ENCODE measurements at places on chromosomes 1 and 21.

GRCh38 chr1:83846138-83846537, 152.8 kb downstream of the TTLL7 start:
- H3K4me1 ChIP-seq, result peaks cover 7% of the 10 kb centered on the region
- no peak overlapping the region for H3K4me3 ChIP-seq
- no peak overlapping the region for H3K27ac ChIP-seq
- peaks cover 2% of the 10 kb centered on the region for H3K36me3 ChIP-seq
- H3K27me3 ChIP-seq, result peaks cover 4% of the 10 kb centered on the region
- no peak for DNase-seq

DNA sequence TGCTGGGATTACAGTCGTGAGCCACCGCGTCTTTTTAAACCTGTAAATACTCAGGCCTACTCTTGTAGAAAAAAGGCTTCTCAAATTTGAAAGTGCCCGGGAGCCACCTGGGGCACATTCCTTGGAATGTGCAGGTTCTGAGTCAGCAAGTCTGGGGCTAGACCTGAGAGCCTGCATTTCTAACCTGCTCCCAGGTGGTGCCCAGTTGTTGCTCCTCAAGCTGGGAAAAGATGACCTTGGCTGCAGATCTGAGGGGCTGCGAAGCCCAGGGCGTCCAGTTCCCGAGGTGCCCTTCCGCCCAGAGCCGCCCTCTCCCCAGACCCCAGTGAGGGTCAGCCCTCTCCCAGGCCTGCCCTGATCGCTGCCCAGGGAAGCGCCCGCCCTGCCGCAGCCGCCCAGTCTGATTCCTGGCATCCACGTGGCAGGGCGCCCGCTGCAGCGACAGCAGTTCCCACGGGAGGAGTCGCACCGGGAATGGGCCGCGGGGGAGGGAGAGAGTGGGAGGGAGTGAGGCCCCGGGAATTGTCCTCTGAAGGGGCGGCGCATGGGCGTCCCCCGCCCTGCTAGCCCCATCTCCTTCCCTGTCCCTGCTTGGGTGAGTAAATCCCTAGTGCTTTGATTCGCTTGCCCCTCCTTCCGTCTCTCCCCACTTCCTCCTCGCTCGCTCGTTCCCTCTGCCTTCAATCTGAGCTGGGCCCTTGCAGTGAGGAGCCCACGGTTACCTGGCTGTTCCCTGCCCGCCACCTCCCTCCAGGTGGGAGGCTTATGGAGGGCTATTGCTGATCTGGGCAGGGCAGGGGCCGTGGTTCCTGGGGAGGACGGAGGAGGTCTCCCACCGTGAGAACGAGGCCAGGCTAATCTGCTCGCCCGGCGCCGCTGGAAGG, 18.8 kb upstream of the TENT5B start:
- peak overlapping the region; percentile 53 for H3K4me3 ChIP-seq
- H3K36me3 ChIP-seq, result no peaks in the 10 kb centered on the region
- no peaks in the 10 kb centered on the region for H3K27me3 ChIP-seq
- peak; percentile 70 for DNase-seq
- peak overlapping the region; percentile 74 for H3K27ac ChIP-seq

DNA sequence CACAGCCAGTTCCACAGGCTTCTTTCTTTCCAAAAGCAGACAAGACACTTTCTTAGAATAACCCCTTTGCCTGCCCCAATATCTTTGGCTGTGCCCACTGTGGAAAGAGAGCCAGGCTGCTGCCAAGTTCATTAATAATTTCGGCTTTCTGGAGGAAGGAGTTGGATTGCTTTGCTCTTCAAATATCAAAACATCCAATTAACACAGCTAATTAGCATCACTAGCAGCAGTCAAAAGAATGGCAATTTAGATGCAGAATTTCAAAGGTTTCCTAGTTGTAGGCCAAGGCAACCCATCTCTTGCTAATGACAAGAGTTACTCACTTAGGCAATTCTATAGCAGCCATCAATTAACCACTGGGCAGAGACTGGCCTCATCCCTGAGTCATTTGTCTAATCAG, 91.0 kb upstream of the SPATA6 start:
- H3K27me3 ChIP-seq, result peaks cover 50% of the 10 kb centered on the region
- no peaks in the 10 kb centered on the region for H3K4me1 ChIP-seq
- H3K4me3 ChIP-seq, result no peak overlapping the region
- no peak overlapping the region for H3K27ac ChIP-seq
- DNase-seq, result no peak
- no peaks in the 10 kb centered on the region for H3K36me3 ChIP-seq

DNA sequence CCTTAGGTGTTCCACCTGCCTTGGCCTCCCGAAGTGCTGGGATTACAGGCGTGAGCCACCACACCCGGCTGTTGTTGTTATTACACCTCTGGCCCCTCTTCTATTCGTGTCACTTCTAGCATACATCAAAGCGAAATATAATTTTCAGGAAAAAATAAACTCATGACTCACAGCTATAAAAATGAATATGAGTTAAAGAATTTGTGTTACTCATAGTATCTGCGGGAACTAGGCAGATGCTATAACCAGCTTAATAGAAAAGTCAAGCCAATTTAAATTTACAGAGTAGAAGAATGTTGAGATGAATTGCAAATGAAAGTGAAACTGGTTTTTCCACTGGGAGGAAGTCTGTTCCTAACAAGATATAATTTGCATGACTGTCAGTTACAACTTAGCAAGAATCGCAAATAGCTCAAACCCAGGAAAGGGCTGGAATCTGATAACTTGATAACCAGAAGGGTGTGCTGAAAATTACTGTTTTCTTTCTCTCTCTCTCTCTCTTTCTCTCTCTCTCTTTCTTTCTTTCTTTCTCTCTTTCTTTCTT, 11.2 kb downstream of the OR2W3 start:
- no peaks in the 10 kb centered on the region for H3K4me1 ChIP-seq
- no peak overlapping the region for H3K4me3 ChIP-seq
- peak overlapping the region; percentile 40 for H3K27ac ChIP-seq

GRCh38 chr1:244834543-244835275, 749 bp upstream of the COX20 start:
- no peaks in the 10 kb centered on the region for H3K27me3 ChIP-seq
- DNase-seq, result peak; percentile 89
- H3K27ac ChIP-seq, result peak overlapping the region; percentile 99

DNA sequence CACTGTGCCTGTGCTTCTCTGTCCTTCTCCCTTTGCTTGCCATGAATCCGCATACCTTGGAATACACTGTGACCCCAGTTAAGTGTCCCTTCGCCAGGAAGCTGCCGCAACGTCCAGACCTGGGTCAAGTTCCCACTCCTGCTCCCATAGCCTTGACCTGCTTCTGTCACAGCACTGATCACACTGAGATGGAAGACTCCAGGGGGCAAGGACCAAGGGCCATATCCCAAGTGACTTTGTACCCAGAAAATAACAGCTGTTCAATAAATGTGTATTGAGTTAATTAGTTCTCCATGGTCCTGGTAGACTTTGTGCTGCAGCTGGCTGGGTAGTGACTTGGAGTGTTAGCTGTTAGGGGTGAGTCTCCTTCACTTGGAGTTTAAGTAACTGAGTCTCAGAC, 25.8 kb downstream of the SLC5A9 start:
- H3K36me3 ChIP-seq, result no peaks in the 10 kb centered on the region
- no peak overlapping the region for H3K27ac ChIP-seq
- H3K4me3 ChIP-seq, result no peak overlapping the region

- H3K27ac ChIP-seq, result peak overlapping the region; percentile 39
- DNase-seq, result no peak
- H3K4me1 ChIP-seq, result peaks cover 32% of the 10 kb centered on the region
- no peaks in the 10 kb centered on the region for H3K36me3 ChIP-seq
These were observed 356.0 kb downstream of the ST6GALNAC3 start for GRCh38 chr1:76430531-76430930.

GRCh38 chr1:40798366-40799281, 15.0 kb downstream of the KCNQ4 start:
- DNase-seq, result no peak
- peaks cover 7% of the 10 kb centered on the region for H3K27me3 ChIP-seq
- peaks cover 31% of the 10 kb centered on the region for H3K4me1 ChIP-seq
- no peaks in the 10 kb centered on the region for H3K36me3 ChIP-seq
- H3K4me3 ChIP-seq, result no peak overlapping the region

- H3K4me3 ChIP-seq, result no peak overlapping the region
- H3K36me3 ChIP-seq, result no peaks in the 10 kb centered on the region
- no peak for DNase-seq
- H3K4me1 ChIP-seq, result peaks cover 72% of the 10 kb centered on the region
- H3K27ac ChIP-seq, result no peak overlapping the region
- no peaks in the 10 kb centered on the region for H3K27me3 ChIP-seq
These were observed 608.5 kb upstream of the USP24 start for GRCh38 chr1:55823541-55824250.

DNA sequence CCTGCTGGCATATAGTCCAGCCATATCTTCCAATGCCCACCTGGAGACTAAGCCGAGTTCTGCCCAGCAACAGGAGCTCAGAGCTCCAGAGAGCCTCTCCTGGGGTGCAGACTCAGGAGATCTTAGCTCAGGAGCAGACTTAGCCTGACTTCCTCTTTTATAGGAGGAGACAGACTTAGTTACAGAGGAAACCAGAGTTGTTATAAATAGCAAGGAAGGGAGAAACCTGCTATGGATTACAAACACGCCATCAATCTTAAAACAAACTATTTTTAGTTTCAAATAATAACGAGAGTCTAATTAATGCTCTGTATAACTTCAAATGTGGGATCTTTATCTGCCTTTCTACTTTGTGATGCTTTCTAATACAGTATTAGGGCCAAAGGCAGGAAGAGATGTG, 3.3 kb upstream of the KIF21B start:
- no peaks in the 10 kb centered on the region for H3K36me3 ChIP-seq
- peak overlapping the region; percentile 60 for H3K27ac ChIP-seq
- no peak for DNase-seq
- H3K27me3 ChIP-seq, result peaks cover 27% of the 10 kb centered on the region

DNA sequence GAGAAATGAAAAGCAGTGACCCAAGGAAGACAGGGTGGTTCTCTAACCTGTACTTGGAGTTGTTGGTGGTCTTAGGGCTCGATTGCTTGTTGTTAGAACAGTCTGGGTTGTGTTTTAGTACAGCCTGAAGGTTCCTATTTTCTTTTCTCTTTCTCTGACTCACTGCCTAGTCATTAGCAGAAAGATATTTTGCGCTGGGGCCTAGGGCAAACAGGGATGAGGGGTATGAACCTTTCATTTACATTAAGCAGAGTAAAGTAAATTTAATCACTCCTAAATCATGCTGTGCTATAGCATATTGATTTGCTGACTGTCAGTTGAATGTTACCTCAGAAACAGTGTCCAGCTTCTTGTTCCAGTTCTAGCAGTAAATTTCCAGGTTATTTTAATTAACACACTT, 197.2 kb downstream of the RWDD3 start:
- no peaks in the 10 kb centered on the region for H3K27me3 ChIP-seq
- H3K36me3 ChIP-seq, result no peaks in the 10 kb centered on the region
- no peak for DNase-seq
- H3K4me1 ChIP-seq, result no peaks in the 10 kb centered on the region

DNA sequence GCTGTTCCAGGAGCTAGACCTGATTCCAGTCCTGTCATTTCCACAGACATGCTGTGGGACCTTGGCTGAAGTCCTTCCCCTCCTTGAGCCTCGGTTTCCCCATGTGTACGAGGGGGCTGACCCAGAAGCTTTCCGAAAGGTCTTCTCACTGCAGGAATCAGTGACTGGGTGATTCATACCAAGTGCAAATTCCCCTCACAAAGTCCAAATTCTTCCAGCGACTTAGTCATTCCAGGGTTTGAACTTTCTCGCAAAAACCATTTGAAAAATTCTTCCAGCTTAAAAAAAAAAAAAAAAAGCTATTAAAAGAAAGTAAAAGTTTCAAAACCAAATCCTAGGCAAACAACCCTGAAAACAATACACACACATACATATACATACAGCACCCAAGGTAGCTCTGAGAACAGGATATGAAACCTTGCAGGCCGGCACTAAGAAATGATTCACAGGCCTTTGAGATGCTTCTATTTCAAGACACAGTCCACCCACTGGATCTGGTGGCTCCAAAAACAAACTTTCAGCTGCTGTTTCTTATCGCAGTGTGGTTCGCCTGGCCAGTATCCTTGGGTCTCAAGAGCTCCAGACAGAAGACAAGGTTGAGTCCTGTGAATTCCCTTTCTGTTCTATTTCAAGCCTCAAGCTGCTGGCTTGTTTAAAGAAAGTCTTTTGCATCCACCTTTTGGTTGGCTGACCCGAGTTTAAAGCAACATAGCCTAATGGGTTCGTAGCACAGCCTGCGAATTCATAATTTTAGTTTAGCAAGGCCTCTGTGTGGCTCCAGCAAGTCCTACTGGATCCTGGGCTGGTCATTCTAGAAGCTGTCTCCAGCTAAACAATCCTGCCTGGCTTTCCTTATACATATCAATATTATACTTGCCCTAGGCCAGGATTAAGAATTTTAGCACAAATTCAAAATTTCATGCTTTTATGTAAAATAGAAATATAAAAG, 18.0 kb upstream of the ID3 start:
- H3K27ac ChIP-seq, result peak overlapping the region; percentile 95
- H3K36me3 ChIP-seq, result no peaks in the 10 kb centered on the region
- DNase-seq, result no peak

DNA sequence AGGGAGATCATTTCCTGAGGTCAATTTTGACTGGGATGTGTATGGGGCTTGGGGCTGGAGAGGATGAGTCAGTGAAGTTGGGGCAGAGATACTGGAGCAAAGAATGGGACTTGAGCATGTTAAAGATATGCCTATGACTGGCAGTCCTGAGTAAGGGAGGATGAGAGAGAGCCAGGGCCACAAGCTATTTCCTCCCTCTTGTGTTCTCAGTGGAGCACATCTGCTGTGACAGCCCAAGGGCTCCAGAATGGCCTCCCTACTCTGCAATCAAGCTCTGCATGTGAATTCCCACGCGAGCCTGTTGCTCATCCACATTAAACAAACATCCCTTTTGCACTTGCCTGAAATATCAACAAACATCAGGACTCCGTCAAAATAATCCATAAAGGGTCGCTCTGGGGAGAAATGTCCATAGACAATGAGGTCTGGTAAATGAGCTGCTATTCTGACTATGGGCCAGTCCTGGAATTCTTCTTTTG, 9.2 kb downstream of the ADCY10 start:
- DNase-seq, result no peak
- H3K36me3 ChIP-seq, result no peaks in the 10 kb centered on the region
- no peak overlapping the region for H3K4me3 ChIP-seq
- H3K4me1 ChIP-seq, result peaks cover 5% of the 10 kb centered on the region
- H3K27ac ChIP-seq, result no peak overlapping the region

DNA sequence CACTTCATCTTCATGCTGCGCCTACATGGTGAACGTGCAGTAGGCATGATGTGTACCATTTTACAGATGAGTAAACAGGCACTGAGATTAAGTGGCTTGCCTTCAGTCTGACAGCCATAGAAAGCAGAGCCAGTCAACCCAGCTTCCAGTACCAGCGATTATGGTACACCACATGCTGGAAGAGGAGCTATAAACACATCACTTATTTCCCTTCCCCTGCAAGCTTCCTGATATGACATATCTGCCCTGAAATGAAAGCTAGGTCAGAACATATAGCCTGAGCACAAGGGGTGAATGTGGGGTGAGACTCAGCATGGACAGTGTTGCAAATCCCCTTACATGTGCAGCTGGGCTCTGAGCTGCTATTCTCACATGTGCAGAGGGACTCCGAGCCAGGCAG, 33.8 kb upstream of the IL20 start:
- DNase-seq, result no peak
- H3K27ac ChIP-seq, result no peak overlapping the region
- no peaks in the 10 kb centered on the region for H3K36me3 ChIP-seq
- H3K4me1 ChIP-seq, result peaks cover 17% of the 10 kb centered on the region
- peaks cover 24% of the 10 kb centered on the region for H3K27me3 ChIP-seq
- H3K4me3 ChIP-seq, result no peak overlapping the region
